Stimulated activated CD8-positive, alpha-beta memory T cell treated with anti-CD3 and anti-CD28 coated beads, Interleukin-7, amount 100 ng/mL, for 1 hour (primary cell): ENCODE measurements at places on chromosomes 1 and 21.

DNA sequence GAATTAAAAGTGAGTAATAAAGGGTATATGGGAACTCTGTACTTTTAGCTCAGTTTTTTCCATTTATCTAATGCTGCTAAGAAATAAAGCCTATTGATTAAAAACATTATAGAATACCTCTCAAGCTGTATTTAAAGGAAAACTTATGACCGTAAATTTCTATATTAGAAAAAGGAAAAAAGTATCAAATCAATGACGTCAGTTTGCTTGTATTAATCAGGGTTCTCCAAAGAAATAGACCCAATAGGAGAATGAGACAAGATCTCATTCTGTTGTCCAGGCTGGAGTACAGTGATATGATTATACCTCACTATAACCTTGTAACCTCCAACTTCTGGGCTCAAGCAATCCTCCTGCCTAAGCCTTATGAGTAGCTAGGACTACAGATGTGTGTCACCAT lies 15.4 kb upstream of the LRIF1 start:
- no peak for DNase-seq

DNA sequence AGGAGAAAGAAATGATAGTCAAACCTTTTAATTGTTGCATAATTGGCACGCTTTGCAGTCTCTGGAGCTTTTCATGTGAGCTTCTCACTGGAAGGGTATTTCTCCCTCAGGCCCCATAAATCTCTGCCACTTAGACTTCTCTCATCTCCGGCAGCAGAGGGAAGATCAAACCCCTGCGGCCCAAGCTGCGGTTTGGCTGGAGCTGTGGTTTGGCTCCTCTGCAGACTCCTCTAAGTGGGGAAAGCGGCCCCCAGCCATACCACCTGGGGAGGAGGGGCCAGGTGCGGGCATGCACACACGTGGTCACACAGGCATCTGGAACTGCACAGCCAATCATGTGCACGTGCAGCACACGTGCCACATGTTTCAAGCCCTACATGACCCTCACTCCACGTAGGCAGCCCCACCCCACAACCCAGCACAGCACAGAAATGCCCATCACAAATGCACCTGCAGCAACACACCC lies 58.3 kb downstream of the UBE2T start:
- no peak for DNase-seq

DNA sequence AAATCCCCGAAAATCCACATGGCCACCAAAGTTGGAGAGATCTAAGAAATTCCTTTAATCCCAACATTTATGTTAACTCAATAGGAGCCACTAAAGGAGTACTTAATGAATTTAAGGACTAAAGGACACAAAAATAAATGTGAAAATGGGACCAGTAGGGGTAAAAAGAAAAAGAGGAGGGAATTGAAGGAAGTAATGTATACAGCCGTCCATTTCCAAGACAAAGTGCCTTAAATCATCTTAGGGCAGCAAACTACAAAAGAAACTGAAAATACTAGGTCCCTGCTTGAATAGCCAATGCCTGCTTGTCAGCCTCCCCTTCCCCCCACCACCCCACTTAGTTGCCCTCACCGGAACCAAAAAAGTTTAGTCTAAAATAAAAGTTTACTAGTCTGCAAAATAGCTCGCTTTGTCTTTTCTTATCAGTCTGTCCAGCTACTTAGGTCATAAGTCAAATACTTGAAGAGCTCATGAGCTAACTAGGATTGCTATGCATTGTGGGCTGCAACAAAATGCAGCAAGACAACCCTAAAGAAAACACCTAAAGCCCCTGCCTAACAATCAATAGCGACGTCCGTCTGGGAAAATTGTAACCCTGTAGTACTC lies 66.3 kb upstream of the TLR5 start:
- DNase-seq = no peak

- no peak for DNase-seq
These were observed 106.5 kb upstream of the SLC44A3 start for GRCh38 chr1:94713472-94714141.

- no peak for DNase-seq
These were observed 99.8 kb downstream of the KAZN start for GRCh38 chr1:14698314-14698713.

DNA sequence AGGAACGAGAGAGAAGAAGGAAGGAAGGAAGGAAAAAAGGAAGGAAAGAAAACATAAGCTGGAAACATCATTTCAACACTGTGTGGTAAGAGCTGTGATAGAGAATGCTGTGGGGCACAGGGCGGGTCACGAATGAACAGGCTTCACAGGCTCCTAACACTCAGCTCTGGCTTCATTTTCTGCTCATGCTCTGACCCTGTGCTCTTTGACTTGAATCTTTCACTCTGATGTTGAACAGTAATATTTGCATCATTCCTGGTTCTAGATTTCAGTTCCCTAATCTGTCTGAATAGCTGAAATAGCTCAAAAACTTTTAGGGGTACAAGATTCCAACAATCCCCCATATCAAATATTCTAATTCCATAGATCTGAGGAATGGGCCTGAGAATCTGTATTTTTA lies 207.3 kb downstream of the LHX8 start:
- no peak for DNase-seq

DNA sequence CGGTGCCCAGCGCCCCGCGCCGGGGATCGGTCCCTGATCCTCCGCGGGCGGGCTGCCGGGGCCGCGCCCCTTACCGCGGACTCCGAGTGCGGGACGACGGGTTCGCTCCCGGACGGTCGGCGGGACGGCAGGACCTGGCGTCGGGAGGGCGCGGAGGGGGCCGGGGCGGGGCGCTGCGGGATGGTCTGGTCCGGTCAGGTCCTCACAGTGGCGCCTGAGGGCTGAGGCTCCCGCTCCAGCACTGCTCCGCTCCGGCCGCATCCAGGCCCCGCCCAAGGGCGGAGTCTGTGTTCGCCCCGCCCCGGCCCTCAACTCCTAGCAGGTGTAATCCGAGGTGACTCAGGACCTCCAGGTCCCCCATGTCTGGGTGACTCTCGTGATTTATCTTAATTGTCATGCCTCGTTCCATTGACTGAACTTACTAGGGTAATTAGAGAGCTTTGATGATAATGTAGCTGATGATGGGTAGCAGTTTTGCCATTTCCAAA lies at the start of gene RAB3B:
TSS of gene RAB3B (minus strand) at position 223 of the 488 bp plus-strand sequence. CDS start 13,583 bp downstream, outside the sequence.
- peak; percentile 62 for DNase-seq

DNA sequence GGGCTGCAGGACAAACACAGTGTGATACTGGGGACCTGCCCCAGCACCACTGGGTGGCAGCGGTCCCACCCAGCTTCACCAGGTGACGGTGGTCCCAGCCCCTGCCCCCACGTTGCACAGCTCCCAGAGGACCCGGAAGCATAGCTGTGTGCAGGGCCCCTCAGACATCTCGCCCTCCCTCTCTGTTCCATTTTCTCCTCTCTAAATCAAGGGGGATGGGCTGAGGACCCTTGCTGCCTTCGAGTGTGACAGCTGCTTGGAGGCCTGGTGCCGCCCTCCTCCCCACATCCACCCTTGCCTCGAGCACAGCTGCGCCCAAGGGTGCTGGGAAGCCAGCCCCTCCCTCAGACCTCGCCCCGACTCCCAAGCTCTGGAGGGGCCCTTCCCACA lies 16.1 kb upstream of the LRRC3 start:
- no peak for DNase-seq

- DNase-seq = no peak
These were observed 49.9 kb downstream of the DISC1 start for GRCh38 chr1:231676487-231676886.

- no peak for DNase-seq
These were observed 233.0 kb upstream of the IRF2BP2 start for GRCh38 chr1:234842726-234843641.

DNA sequence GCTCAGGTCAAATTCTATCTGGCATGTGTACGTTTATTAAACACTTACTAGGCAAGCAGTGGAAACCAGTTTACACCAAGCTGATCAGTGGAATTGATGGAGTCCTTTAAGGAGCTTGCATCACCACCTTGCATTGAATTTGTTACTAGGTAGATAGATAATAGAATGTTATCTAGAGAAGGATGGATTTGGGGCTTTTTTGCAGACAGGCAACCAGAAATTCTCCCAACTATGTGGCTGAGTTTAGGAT lies 44.9 kb downstream of the HHAT start:
- no peak for DNase-seq

DNA sequence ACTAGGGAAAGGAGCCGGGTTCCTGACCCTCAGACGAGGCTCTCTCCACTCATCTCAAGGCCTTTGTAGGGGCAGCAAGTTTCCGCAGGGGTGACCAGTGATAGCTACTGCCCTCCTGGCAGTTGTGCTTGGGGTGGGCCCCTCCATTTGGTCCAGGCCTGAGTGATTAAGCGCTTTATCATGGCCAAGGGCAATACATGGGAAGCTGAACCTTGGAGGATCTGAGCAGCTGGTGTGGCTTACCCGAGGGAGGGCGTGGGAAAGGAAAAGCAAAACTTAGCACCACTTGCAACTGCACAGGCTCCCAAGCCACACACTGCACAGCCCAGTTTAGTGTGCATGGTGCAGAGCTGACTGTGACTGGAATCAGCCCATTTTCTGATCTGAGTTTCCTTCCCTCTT lies 47.8 kb downstream of the GADD45A start:
- DNase-seq = no peak

GRCh38 chr1:172460177-172460576 lies 16.3 kb upstream of the PIGC start:
- no peak for DNase-seq

- DNase-seq = no peak
These were observed 280.5 kb upstream of the CAMK1G start for GRCh38 chr1:209302779-209303568.

DNA sequence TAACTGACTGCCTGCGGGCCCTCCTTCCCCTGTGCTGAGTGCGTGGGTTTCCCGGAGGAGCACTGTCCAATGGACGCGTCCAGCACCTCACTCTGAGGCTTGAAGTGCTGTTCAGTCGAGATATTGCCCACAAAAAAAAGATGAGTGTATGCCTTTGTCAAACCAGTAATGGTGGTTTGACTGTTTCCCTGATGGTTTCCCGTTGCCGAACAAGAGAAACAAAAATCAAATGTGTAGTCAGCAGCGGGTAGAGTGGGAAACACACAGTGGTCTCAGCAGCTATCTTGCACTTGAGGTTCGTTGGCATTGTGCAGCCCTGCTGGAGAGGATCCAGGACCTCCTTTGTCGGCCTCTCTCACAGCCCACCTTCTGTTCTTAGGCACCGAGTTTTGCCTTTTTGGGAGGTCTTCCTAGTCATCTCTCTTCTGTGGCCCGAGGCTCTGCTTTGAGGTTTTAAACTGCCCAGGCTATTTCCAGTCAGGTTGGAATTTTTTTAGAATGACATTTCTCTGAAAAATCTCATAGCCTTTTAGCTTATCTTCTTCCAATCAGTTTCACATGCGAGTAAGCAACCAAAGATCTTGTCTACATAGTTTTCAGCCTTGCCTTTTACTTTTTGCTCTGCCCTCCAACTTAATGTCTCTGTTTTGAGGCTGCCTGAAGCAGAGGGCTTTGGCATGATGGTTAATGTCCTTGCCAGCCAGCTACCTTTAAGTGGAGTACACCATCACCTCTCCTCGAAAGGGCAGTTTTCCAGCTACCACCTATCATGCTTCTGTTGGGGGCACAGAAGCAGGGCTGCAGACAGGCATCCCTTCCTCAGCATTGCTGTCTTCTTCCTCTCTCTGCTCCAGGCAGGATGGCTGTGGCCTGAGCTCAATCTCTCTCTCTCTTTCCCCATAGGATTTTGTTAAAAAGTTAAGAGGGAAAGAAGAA lies 132.3 kb downstream of the URB2 start:
- no peak for DNase-seq

- DNase-seq = no peak
These were observed 22.8 kb upstream of the CRNN start for GRCh38 chr1:152436593-152437496.

DNA sequence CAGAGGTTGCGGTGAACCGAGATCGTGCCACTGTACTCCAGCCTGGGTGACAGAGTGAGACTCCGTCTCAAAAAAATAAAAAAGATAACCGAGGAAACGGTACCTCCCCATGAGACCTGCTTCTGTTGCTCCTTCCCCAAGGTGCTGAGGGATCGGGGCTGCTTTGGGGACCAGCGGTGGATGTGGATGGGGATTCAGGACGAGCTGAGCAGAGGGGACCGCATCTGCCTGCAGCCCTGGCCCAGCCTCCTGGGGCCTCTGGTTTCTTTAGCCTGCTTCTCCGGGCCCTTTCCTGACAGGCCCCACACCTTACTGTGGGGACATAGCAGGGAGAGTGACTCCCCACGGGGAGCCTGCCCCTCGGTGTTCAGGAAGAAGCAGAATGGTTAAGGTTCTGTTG lies 17.1 kb downstream of the SLC66A1 start:
- DNase-seq = no peak

DNA sequence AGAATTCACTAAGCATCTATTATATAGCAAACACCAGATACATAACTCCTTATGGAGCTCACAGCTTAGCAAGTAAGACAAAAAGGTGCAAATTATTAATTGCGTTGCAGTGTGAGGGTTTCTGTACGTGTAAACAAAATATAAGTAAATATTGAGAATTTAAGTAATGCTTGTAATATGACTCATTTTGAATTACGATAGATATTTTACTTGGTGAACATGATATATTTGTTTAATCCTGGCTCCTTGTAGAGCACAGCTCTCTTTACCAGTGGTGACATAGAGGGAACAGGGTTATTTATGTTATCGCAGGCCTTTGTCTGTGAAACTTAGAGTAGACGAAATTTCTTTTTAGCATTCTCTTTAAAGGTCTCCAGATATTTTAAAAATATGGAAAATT lies 36.4 kb downstream of the LYPLAL1 start:
- no peak for DNase-seq
